Immature natural killer cell (primary cell): ENCODE measurements at places on chromosomes 1 and 21.

- no peaks in the 10 kb centered on the region for H3K36me3 ChIP-seq
- DNase-seq: no peak
- no peaks in the 10 kb centered on the region for H3K4me1 ChIP-seq
- peaks cover 8% of the 10 kb centered on the region for H3K27me3 ChIP-seq
- H3K4me3 ChIP-seq: no peak overlapping the region
- H3K27ac ChIP-seq: no peak overlapping the region
These were observed 8.7 kb downstream of the PLA2G2D start for GRCh38 chr1:20110679-20111078.

DNA sequence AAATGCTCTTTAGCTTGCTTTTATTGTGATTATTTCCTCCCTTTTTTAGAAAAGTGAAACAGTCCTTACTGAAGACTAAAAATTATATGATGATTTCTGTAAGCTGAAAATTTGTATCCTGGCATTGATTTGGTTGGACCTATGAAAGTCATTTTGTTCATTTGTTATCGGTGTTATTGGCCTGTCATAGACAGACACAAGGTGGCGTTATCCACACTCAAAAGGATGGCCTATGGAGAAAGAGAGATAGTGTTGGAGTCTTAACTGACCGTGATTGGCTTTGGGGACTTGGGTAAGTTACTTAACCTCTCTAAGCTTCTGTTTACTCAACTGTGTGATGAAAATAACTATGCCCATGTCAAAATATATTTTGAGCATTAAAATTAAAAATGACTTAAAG lies 203.6 kb upstream of the CHODL start:
- H3K27ac ChIP-seq: no peak overlapping the region
- H3K4me3 ChIP-seq: no peak overlapping the region
- DNase-seq: peak; percentile 9
- no peaks in the 10 kb centered on the region for H3K27me3 ChIP-seq
- H3K4me1 ChIP-seq: no peaks in the 10 kb centered on the region

- no peak for DNase-seq
- H3K4me1 ChIP-seq: no peaks in the 10 kb centered on the region
- peak overlapping the region; percentile 7 for H3K27ac ChIP-seq
- no peaks in the 10 kb centered on the region for H3K27me3 ChIP-seq
- peaks cover 4% of the 10 kb centered on the region for H3K36me3 ChIP-seq
These were observed 36.3 kb downstream of the DHCR24 start for GRCh38 chr1:54850737-54851136.

GRCh38 chr1:150150133-150151021 lies 661 bp downstream of the PLEKHO1 start:
- peaks cover 42% of the 10 kb centered on the region for H3K4me1 ChIP-seq
- peaks cover 8% of the 10 kb centered on the region for H3K27me3 ChIP-seq
- peaks cover 7% of the 10 kb centered on the region for H3K36me3 ChIP-seq
- peak overlapping the region; percentile 95 for H3K4me3 ChIP-seq

DNA sequence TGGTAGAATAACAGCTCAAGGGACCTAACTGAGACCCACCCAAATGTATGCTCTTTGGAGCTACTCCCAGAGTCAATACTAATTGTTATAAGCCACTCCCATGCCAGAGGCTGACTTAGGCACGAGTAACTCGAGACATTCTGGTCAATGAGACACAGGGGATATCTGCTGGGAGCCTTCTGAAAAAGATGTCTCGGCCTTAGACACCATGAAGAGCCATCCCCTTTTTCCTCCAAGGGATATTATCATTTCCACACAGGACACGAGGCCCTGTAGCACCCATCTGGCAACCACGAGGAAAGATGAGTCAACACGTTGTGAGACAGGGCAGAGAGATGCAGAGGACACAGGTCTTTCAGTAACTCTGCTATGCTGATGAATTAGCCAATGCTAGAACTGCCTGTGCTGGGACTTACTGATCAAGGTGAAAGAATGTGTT lies 30.7 kb downstream of the ITPKB start:
- peak overlapping the region; percentile 83 for H3K27ac ChIP-seq
- H3K27me3 ChIP-seq: peaks cover 20% of the 10 kb centered on the region
- peaks cover 91% of the 10 kb centered on the region for H3K4me1 ChIP-seq
- peaks cover 9% of the 10 kb centered on the region for H3K36me3 ChIP-seq
- DNase-seq: no peak
